ENCODE measurements at places on chromosomes 11 and 22. TPM values are rescaled to one million over a fixed set of nuclear protein-coding genes. Genes with fewer than 3 reads are reported as not detected.

The YWHAH gene
- 22.4 TPM for total RNA-seq

The RIMBP3B gene
- total RNA-seq: not detected

The MYO7A gene
- 0.28 TPM for total RNA-seq

The TRIM49 gene
- total RNA-seq: not detected

The TMPRSS6 gene
- 0.58 TPM for total RNA-seq

The TMEM86A gene
- 6.1 TPM for total RNA-seq

The CHID1 gene
- 18.1 TPM for total RNA-seq
